M059J (cell line): ENCODE measurements at places on chromosomes 2 and 18.

DNA sequence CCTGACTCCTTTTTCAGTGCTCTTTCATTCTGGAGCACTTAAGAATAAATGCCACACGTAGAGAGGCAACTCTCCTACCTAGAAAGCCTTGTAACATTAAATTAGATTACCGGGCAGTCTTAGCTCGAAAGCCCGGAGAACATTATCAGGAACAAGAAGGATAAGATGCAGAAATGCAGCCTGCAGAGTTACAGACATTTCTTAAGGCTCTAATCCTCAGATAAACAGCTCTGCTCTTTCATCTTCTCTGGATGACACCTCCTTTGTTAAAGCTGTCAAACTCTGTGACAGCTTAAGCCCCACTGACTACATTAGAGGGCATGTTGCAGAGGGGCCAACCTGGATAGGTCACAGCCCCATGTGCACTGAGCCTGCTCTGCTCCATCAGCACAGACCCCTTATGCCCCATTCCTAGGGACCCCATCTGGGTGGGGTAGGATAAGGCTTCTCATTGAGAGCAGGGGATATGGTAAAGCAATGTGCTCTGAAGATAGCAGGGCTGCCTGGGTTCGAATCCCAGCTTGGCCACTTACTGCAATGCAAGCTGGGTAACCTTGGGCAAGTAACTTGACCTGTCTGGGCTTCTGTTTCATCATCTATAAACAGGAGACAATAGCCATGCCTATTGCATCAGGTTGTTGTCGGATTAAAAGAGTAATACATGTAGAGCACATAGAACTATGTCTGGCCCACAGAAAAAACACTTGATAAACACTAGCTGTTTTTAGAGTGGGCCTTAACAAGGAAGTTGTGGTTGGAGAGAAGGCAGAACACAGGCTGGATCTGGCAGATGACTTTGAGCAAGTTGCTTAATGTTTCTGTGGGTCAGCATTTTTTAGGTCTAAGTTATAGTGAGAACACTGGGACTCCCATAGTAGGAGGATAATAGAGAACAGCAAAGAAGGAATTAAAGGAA lies 111.4 kb downstream of the THNSL2 start:
- DNase-seq, result no peak

DNA sequence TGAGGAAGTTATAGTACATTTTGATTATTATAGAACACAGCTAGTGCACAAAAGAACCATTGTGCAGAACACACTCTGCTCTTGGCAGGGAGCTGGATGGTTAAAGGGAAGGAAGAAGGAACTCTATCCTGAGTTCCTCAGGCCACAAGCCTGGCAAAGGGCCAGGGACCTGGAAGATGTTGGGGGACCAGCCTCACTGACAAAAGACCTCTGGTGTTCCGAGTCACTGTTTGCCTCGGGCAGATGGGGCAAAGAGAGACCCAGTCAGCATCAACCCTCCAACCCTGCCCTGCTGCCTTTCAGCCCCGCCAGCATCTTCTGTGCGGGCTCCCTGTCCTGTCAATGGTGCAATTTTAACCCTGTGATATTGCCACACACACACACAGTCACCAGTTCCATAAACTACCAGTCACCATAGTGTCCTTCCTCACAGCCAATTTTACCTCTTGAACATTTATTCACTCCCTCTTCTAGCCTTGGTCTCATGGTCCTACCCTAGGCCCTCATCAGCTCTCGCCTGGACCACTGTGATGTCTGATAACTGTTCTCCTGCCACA lies 21.9 kb downstream of the NEMP2 start:
- DNase-seq, result no peak

- no peak for DNase-seq
These were observed 192.6 kb upstream of the ID2 start for GRCh38 chr2:8489221-8489620.

DNA sequence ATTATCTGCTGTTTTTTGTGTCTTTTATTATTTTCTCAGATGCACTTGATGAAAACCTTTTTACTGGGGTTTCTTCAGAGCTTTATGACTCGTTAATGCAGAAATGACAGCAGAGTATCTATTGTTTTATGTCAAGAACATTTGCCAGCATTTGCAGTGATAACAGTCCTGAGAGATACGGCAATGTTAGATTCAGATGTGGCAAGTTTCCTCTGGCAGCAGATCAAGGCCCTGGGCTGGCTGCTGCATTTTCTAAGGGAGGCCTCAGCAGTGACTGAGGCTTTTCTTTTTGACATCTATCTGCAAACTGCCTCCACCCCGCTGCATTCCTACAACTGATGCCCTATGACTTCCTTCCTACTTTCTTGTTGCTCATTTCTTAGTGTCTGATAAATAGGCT lies 40.2 kb downstream of the EFEMP1 start:
- DNase-seq, result peak; percentile 47

DNA sequence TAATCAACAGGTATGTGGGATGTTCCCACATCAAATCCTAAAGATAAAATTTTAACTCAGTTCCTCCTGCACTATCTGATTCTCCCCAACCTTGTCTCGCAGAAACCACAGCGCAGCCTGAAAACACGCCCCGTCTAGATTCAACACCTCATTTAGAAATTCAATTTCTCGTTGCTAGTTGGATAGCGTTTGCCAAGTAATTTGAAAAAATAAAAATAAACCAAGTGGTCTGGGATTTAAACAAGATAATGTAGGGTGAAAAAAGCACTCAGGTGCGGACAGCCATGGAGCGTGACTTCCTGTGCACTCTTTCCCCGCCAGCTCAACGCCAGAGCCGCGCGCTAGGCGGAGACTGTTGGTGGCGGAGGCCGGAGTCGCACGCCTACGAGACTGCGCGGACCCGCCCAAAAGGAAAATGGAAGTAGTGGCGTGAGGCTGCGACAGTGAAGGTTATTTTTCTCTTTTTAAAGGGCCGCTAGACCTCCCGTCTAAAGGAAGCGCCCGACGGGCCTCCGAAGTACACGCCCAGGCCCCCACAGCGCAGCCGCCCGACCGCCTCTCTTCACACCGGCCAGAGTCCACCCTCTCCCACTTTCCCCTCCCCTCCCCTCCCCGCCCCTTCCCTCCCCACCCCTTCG lies 615 bp upstream of the CCNT2 start:
- DNase-seq, result peak; percentile 87
